ENCODE measurements at places on chromosomes 12 and 14. TPM values are rescaled to one million over a fixed set of nuclear protein-coding genes. Genes with fewer than 3 reads are reported as not detected.

Gene KLHL33
- 0.15 TPM for total RNA-seq

Gene ZC3H10
- total RNA-seq: 4.8 TPM

GRCh38 chr12:4069670-4070010 lies 196.4 kb upstream of the PARP11 start:
- H3K4me3 ChIP-seq: no peak overlapping the region
- H3K36me3 ChIP-seq: no peaks in the 10 kb centered on the region
- no peak overlapping the region for H3K27ac ChIP-seq

GRCh38 chr12:114670291-114670980 lies 13.5 kb downstream of the TBX3 start:
- H3K4me1 ChIP-seq: peaks cover 2% of the 10 kb centered on the region
- peaks cover 60% of the 10 kb centered on the region for H3K27me3 ChIP-seq
- H3K4me3 ChIP-seq: no peak overlapping the region
- H3K36me3 ChIP-seq: no peaks in the 10 kb centered on the region
- no peak overlapping the region for H3K27ac ChIP-seq

Gene SERPINA10
- total RNA-seq: not detected

DNA sequence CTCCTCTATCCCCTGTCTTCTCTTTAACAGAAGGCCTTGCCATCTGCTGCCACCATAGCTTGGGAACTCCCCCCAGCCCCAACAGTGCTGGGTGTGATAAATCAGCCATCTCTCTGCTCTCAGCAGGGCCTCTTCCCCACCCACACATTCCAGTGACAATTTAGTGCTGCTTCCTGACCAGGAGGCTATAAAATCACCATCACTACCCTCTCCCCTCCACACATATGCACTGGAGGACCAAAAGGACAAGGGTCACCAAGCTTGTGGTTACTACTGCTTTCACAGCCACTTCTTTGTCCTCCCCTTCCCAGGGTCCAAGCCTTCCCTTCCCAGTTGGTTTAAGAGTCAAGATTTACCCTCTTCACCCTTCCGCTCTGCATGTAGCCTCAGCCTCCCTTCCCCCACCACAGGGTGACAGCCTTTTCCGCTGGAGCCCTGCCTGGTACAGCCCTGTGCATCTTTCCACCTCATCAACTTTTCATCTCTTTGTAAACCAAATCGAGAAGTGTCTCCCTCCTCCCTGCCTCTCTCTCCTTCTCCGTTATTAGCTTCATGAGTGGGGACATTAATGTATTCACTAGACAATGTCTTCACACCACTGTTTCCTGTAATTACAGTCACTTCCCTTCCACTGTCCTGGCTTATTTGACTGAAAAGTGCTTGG lies 9.4 kb downstream of the PSMB5 start:
- peaks cover 4% of the 10 kb centered on the region for H3K36me3 ChIP-seq
- peaks cover 28% of the 10 kb centered on the region for H3K4me1 ChIP-seq
- no peak overlapping the region for H3K4me3 ChIP-seq
- no peak overlapping the region for H3K27ac ChIP-seq

DNA sequence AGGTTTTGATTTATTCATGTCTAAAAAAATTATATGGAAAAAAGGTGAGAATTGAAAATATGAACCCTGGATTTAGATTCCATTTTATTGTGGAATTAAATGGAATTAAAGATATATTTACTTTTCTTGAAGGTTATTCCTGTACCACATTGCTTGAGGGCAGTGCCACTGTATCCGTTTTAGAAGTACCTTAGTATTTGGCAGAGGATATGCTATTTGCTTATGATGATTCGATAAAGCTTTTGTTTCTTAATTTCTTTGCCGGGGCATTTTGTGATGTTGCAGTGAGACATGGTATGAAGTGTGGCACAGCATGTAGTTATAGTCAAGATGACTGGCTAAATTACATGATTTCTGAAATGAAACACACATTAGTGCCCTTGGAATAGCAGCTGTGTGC lies 7.6 kb downstream of the TMTC2 start:
- no peaks in the 10 kb centered on the region for H3K4me1 ChIP-seq
- H3K27ac ChIP-seq: no peak overlapping the region
- H3K36me3 ChIP-seq: peaks cover 12% of the 10 kb centered on the region
- H3K27me3 ChIP-seq: no peaks in the 10 kb centered on the region

- H3K4me3 ChIP-seq: peak overlapping the region; percentile 73
- peak overlapping the region; percentile 100 for H3K27ac ChIP-seq
- no peaks in the 10 kb centered on the region for H3K27me3 ChIP-seq
- no peaks in the 10 kb centered on the region for H3K36me3 ChIP-seq
- H3K4me1 ChIP-seq: peaks cover 62% of the 10 kb centered on the region
These were observed 2.2 kb downstream of the IRF2BPL start for GRCh38 chr14:77026166-77026929.

DNA sequence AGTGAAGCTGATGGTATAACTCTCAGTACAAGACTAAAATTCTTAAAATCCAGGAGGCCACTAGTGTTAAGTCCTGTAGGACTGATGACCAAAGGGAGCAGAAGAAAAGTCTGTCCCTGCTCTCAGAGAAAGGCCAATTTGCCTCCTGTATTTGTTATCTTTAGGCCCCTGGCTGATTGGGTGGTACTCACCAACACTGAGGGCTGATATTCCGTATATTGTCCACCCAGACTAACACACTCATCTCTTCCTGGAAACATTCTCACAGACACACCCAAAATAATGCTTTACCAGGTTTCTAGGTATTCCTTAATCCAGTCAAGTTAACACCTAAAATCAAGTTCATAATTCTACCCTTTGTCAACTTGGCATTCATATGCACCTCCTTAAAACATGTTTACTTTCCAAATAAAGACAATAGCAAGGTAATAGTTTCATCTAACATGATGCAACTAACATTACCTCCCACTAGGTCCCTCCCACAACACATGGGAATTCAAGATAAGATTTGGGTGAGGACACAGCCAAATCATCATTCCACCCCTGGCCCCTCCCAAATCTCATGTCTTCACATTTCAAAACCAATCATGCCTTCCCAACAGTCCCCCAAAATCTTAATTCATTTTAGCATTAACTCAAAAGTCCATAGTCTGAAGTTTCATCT lies 84.3 kb downstream of the EGLN3 start:
- DNase-seq: no peak
- no peak overlapping the region for H3K27ac ChIP-seq
- H3K36me3 ChIP-seq: no peaks in the 10 kb centered on the region
- H3K27me3 ChIP-seq: no peaks in the 10 kb centered on the region

GRCh38 chr12:59494617-59495016 lies 101.2 kb upstream of the SLC16A7 start:
- H3K27me3 ChIP-seq: no peaks in the 10 kb centered on the region
- no peak overlapping the region for H3K27ac ChIP-seq
- no peaks in the 10 kb centered on the region for H3K4me1 ChIP-seq
- DNase-seq: no peak
- no peaks in the 10 kb centered on the region for H3K36me3 ChIP-seq

DNA sequence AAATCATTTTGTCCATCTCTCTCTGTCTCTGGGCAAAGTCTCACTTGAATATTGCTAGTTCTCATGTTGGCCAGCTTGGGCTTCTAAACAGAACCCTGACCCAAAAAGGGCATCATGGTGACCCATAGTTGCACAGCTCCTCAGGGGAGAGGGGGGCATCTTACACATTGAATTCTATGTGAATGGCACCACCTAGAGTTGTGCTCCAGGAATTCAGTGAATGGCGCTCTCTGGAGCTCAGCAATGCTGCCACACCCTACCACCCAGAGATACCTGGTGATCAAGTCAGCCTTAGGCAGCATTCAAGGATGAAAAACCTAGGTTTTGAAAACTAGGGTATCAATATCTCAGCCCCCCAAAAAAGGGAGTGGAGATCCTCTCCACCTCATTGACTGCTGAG lies 50.6 kb downstream of the SMUG1 start:
- H3K27ac ChIP-seq: no peak overlapping the region
- H3K27me3 ChIP-seq: peaks cover 79% of the 10 kb centered on the region
- H3K4me1 ChIP-seq: peaks cover 11% of the 10 kb centered on the region
- H3K36me3 ChIP-seq: no peaks in the 10 kb centered on the region

Gene NKX2-8
- not detected for total RNA-seq

Gene JPH4
- total RNA-seq: 0.35 TPM

- no peak overlapping the region for H3K4me3 ChIP-seq
- H3K4me1 ChIP-seq: peaks cover 20% of the 10 kb centered on the region
- no peak overlapping the region for H3K27ac ChIP-seq
These were observed 71.0 kb downstream of the DAD1 start for GRCh38 chr14:22518073-22518472.

Gene CABP1
- total RNA-seq: 1.3 TPM

DNA sequence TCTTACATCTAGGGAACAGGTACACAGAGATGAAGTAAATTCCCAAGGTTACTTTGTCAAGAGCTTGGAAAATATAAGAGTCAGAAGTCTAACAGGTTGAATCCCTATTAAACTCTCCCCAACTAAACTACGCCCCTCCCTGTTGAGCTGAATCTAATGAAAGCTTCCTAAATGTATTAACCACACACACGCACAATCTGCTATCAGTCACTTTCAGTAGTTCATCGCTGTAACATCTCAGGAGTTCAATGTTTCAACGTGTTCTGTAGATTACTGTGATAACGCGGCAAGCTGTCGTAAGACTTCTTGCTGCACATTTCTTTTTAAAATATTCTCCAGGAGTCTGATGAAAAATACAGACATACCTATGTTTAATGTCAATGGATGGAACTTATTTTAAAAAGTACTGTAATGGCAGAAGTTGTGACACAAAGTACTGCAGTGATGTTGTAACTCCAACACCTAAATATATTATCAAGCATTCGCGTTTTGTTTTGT lies 612 bp upstream of the SLC25A3 start:
- peak overlapping the region; percentile 99 for H3K4me3 ChIP-seq
- H3K4me1 ChIP-seq: peaks cover 24% of the 10 kb centered on the region
- no peak for DNase-seq
- no peaks in the 10 kb centered on the region for H3K36me3 ChIP-seq

Gene NGB
- not detected for total RNA-seq

- no peaks in the 10 kb centered on the region for H3K27me3 ChIP-seq
- H3K27ac ChIP-seq: no peak overlapping the region
- H3K36me3 ChIP-seq: no peaks in the 10 kb centered on the region
- H3K4me3 ChIP-seq: no peak overlapping the region
These were observed 68.3 kb downstream of the SCARB1 start for GRCh38 chr12:124795081-124795948.

- no peaks in the 10 kb centered on the region for H3K36me3 ChIP-seq
- no peak overlapping the region for H3K4me3 ChIP-seq
- no peaks in the 10 kb centered on the region for H3K27me3 ChIP-seq
- H3K27ac ChIP-seq: peak overlapping the region; percentile 31
These were observed 3.7 kb upstream of the USP15 start for GRCh38 chr12:62256408-62257096.

Gene USP44
- 0.20 TPM for total RNA-seq

GRCh38 chr12:123064366-123064765 lies 83.9 kb downstream of the ARL6IP4 start:
- no peaks in the 10 kb centered on the region for H3K36me3 ChIP-seq
- no peaks in the 10 kb centered on the region for H3K27me3 ChIP-seq
- DNase-seq: peak; percentile 84
- H3K4me3 ChIP-seq: no peak overlapping the region

DNA sequence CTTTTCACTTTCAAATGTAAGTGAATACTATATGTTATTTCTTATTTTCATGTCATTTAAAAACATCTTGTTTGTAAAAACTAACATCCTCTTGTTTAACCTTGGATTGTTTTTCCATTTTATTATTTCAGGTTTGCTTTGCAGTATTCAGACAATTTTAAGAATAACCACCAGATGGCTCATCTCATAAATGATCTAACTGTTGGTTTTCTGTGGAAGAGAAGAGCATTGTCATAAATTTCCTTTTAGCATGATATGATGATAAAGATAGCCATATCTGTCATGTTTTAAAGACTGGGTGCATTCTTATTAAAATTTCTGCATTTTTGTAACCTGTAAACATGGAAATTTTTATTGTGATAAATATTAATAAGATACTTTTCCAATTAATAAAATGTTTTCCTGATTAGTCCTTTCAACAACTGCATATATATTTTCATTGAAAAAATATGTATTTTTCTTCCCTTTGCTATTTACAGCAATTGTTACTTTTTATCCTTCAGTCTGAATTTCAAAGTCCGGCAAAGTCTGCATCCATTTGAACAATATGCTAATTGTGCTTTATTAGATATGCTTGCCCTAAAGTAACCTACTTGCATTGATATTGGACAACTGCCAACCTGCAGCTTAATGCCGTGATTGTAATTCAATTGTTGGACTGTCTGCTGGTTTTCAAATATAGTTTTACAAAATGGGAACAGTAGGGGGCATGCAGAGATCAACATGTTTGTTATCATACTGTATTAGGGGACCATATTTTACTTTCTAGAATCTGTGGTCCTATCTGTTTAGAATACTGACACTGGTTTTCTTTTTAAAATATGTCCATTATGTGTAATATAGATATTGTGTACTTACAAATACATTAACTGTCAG lies 163.4 kb downstream of the GARIN6 start:
- no peak for DNase-seq
- no peaks in the 10 kb centered on the region for H3K36me3 ChIP-seq
- H3K27ac ChIP-seq: no peak overlapping the region
- H3K4me1 ChIP-seq: no peaks in the 10 kb centered on the region
- H3K4me3 ChIP-seq: no peak overlapping the region

Gene CCDC196
- total RNA-seq: not detected

- H3K27ac ChIP-seq: peak overlapping the region; percentile 77
- H3K36me3 ChIP-seq: no peaks in the 10 kb centered on the region
- H3K4me3 ChIP-seq: no peak overlapping the region
These were observed 13.5 kb downstream of the C14orf132 start for GRCh38 chr14:96052541-96053247.

DNA sequence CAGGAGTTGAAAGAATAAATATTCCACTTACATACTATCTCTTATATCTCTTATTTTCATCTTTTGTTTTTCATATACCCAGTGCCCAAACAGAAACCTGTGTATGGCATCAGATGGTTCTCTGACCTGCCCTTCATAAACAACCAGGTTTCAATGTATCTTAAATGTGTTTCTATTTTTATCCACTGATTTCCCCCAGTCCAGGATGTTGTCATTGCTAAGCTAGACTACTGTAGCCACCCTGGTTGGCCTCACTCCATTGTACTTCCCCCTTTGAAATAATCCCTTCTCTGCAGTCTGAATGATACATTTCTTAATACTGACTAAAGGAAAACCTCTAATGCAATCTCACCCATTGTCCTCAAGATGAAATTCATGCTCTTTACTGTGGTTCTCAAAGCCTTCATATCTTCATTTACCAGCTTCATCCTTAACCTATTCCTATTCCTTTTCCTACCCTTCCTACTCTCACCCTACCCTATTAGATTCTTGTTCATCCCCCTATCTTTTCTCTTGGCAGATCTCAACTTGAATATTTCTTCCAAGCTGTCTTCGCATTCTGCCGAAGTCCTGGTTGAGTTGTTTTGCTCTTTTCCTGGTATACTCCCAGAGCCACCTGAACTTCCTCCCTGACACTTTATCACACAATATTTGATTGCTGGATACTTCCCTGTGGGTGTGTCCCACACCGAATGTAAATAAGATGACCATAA lies 312.4 kb downstream of the FOXG1 start:
- DNase-seq: no peak
- H3K4me3 ChIP-seq: no peak overlapping the region
- no peak overlapping the region for H3K27ac ChIP-seq
- no peaks in the 10 kb centered on the region for H3K27me3 ChIP-seq

GRCh38 chr14:88012495-88012894 lies 7.6 kb downstream of the GPR65 start:
- no peak overlapping the region for H3K4me3 ChIP-seq
- H3K36me3 ChIP-seq: no peaks in the 10 kb centered on the region
- H3K27me3 ChIP-seq: no peaks in the 10 kb centered on the region
